ENCODE measurements at places on chromosomes 5 and 9. TPM values are rescaled to one million over a fixed set of nuclear protein-coding genes. Genes with fewer than 3 reads are reported as not detected.

DNA sequence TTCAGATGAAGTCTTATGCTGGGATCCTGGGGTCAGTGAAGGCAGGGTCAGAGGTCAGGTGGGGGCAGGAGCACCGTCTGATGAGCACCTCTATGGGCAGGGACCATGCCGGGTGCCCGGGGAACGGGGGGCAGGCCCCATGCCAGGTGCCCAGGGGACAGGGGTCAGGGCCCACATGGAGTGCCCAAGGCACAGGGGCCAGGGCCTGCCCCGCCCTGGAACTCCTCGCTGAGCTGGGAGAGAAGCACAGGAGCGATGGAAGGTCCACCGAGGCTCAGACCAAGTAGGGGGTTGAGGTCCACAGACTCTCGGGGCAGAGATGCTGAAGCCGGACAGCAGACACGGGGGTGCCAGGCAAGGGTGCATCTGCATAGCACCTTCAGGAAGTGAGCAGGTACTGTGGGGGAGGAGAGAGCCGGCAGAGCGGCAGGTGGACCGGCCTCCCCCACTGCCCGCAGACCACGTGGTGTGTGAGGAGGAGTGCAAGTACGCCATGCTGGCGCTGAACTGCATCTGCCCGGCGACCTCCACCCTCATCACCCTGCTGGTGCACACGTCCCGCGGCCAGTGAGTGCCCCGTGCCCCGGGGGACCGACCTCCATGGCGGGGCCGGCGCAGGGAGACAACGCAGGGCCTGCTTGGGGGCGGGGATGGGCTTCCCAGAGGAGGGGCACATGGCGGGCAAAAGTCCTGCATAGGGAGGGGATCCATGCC is 67.7 kb downstream of the KCNT1 start:
- DNase-seq, result no peak

DNA sequence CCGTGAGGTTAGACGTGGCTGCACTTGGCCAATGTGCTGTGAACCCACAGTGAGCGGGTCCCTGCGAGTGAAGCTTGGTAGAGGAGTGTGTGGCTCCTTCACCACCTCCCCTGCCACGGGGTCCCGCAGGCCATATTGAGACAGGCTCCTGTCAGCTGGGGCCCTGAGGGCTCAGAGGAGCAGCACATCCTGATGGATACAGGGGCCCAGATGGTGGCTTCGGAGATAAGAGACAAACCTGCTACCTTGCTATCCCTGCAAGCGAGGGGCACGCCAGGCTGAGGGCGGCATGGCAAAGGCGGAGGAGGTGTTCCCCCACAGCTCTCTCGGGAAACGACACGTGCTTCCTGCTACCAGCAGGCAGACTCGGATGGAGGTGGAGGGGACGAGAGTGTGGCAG is 33.1 kb downstream of the SLC6A3 start:
- DNase-seq, result no peak

GRCh38 chr5:38757451-38758245 is 88.2 kb upstream of the OSMR start:
- no peak for DNase-seq

GRCh38 chr5:136891175-136891972 is 526.0 kb upstream of the TRPC7 start:
- DNase-seq, result no peak

- no peak for DNase-seq
Observed at GRCh38 chr5:131523500-131524185, 111.4 kb downstream of the RAPGEF6 start.

DNA sequence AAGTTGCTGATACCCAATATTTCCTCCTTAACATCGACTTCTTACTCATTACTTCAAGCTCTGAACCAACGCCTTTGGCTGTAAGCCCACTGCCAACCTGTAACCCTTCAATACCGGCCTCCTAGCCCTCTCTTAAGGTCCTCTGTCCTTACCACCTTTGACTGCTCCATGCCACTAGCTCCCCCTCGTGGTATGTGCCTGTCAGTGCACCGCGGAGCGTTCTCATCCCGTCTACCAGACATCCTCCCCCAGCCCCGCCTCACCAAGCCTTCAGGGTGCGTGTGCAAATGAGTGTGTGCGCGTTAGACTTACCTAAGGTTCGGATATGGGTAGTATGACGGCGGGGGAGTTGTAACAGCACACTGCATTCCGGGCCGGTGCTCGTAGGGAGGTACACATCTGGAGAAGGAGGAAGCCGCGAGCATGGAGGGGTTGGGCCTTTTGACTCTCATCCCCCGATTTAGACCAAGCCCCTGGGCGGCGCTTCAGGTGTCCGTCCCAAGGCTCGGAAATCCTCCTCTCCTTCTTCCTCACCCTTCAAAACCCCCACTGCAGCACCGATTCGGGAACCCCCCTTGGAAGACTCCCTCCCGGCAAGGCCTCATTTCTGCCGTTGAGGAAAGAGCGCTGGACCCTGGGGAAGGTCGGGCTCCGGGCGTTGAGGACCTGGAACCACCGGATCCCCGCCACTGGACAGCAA is 2.8 kb upstream of the MYORG start:
- peak; percentile 96 for DNase-seq

DNA sequence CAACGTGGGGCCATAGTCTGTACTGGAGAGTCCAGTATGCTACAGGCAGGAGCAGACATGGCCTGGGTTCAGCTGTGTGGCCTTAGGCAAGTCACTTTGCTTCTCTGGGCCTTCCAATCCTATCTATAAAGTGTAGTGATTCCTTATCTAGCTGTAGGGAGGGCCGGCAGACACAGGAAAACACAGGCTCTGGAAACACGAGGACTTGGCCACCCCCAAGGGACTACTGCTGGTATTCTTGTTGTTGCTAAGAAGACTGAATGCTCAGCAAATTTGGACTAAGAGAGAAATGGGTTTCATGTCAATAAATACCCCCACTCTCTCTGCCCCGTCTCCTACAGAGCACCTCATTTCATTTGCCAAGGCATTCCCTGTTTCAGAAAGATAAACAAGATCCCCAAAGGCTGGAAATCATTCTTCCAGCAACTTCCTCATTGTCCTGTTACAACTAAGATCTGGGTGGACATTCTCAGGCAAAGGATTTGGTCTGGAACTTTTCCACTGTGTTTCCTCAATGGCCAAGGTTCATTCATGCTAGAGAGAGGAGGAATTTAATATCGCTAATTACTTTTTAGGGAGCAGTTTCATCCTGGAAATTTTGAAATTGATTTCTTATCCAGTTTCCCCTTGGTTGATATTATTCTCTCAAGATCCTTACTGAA is 105.8 kb downstream of the GABBR2 start:
- DNase-seq, result no peak

GRCh38 chr5:142668336-142668735 is 17.6 kb downstream of the FGF1 start:
- no peak for DNase-seq

GRCh38 chr9:14056316-14056861 is 257.6 kb downstream of the NFIB start:
- DNase-seq, result no peak

GRCh38 chr5:149265597-149265996 is 6.1 kb upstream of the AFAP1L1 start:
- no peak for DNase-seq

- DNase-seq, result no peak
Observed at GRCh38 chr9:37150415-37150814, 30.0 kb downstream of the ZCCHC7 start.

GRCh38 chr9:117258184-117258866 is 156.5 kb downstream of the ASTN2 start:
- no peak for DNase-seq

DNA sequence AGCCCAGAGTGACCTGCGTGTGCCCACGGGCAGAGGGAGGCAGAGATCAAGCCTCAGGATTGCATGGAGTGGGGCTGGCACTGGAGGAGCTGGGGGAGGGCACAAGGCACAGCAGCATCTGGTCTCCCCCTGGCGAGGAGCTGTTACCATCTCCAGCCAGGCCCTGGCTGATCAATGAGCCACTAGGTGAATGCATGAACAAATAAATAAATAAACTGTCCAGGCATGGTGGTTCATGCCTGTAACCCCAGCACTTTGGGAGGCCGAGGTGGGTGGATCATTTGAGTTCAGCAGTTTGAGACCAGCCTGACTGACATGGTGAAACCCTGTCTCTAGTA is 14.3 kb upstream of the PSMB7 start:
- no peak for DNase-seq

The ZNF367 gene
- 38.4 TPM for total RNA-seq

The NUTM2G gene
- total RNA-seq, result not detected

The F2RL1 gene
- total RNA-seq, result 2.2 TPM

The SUSD3 gene
- total RNA-seq, result 59.6 TPM

The BRINP1 gene
- not detected for total RNA-seq

The PDGFRB gene
- 49.0 TPM for total RNA-seq
